Uterus (tissue), 4 donors: ENCODE measurements at places on chromosomes 2 and 18.

GRCh38 chr2:54619660-54620231 lies 103.7 kb upstream of the EML6 start:
- no peak for DNase-seq

DNA sequence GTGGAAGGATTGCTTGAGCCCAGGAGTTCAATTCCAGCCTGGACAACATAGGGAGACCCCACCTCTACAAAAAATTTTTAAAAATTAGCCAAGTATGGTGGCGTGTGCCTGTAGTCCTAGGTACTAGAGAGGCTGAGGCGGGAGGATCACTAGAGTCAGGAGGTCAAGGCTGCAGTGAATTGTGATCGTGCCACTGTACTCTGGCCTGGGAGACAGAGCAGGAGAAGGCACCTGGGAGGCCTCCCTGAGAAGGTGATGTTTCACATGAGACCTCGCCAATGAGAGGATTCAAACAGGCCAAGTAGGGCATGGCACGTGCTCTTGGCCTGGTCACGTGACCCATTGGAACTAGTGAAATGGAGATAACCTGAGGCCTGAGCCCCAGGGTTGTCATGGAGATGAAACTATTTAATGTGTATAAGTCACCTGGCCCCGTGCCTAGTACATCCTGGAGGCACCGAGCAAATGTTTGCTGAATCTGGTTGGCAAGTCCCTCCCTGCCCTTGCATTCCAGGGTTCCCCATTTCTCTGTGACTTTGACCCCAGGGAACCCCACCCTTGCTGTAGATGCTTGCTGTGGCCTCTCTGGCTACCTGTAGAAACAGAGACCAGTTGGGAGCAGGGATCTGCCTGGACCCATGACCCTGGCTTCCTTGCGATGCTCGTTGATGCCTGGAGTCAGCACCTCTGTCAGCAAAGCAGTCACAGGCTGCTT lies 26.1 kb upstream of the ROCK2 start:
- DNase-seq, result no peak

GRCh38 chr2:66567729-66568128 lies 132.8 kb downstream of the MEIS1 start:
- no peak for DNase-seq

DNA sequence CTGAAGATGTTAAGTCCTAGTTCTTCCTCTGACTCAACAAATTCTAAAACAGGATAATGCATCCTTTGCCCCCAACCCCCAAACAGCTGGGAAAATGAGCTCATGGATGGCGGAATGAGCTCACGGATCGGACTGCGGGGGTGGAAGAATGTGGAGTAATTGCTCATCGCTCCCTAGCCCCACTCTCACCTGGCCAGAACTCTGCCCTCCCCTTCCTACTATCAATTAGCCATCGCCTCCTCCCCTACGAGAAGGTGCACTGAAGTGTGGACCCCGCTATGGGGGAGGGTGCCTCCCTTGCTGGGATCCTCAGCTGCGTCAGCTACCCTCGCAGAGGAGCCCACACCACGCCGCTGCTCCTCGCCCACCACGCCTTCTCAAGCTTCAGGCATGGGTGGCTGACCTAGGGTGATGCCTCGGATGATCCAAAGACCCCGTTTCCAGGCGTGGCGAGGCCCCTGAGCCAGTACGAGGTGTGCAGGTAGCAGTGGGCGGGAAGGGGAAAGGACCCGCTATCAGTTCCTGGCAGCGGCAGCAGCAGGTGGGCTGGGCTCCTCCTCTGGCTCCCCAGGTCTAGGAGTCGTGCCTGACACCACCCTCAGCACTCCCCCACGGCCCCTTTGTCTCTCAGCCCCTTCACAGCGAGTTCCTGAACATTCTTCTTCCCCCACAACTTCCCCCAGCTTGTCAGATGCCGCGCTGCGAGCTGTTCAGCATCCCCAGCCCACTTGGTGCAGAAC lies 82.1 kb upstream of the POMC start:
- DNase-seq, result no peak

GRCh38 chr2:85908506-85908905 lies 19.7 kb upstream of the ST3GAL5 start:
- no peak for DNase-seq

DNA sequence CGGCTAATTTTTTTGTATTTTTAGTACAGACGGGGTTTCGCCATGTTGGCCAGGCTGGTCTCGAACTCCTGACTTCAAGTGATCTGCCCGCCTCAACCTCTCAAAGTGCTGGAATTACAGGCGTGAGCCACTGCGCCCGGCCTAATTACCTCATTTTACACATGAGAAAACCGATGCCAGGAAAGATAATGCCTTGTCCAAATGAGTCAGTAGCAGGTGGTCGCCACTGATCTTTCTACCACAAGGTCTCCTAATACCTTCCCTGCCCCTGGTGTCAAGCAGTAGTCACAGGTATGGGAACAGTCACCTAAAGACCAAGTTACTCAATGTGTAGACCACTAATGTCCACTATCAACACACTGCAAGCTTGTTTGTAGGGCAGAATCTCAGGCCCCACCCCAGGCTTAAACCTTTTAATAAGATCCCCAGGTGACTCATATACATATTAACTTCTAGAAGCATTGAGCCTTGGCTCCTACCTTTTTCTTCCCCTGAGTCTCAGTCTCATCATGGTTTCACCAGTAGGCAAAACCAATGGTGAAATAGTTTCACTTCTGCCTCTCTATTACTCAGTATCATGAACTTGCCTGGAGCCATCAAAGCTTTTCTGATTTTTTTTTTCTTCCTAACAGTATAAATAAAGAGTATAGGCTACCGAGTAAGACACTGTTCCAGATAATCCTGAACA lies 6.9 kb upstream of the EPB41L5 start:
- no peak for DNase-seq

- no peak for DNase-seq
These were observed 218.4 kb upstream of the HS6ST1 start for GRCh38 chr2:128536925-128537620.

GRCh38 chr2:171964308-171964707 lies 35.4 kb upstream of the METAP1D start:
- DNase-seq, result no peak

DNA sequence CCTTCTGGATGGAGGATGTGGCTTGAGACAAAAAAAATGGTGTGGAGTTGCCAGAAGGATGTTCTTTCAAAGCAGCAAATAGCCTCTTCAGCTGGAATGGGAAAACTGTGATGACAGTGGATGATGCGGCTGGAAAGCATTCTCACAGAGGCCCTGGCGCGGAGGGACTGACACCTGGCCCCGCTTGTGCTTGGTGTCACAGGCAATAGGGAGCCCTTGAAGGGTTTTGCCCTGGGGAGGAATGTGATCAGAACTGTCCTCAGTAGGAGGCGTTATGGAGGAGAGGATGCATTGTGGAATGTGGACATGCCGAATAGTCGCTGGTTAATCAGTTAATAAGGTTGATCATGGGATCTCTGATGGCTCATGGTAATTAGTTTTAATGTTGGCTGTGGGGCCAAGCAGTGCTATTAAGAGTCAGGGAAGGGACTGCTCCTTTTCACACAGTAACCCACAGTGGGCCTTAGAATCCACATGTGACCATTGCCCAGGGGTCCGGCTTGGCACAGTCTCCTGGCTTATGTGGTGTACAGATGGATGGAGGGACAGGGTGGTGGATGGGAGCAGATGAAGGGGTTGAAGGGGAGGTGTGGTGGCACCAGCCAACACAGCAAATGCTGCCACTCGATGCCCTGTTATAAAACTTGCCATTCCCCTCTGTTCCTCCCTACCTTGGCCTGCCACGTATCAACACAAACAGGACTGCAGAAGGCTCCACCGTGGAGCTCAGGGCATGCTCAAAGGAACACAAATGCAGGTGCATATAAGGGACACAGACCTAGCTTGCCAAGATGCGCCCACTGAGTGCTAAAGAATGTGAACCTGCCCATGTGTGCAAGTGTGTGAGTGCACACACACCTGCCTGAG lies 71.7 kb downstream of the CIB4 start:
- DNase-seq, result no peak

DNA sequence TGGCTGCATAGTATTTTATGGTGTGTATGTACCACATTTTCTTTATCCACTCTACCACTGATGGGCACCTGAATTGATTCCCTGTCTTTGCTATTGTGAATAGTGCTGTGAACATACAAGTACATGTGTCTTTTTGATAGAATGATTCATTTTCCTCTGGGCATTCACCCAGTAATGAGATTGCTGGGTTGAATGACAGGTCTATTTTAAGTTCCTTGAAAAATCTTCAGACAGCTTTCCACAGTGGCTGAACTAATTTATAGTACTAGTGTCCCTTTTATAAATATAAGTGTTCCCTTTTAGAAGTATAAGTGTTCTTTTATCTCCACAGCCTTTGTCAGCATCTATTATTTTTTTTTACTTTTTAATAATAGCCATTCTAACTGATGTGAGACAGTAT lies 303.9 kb upstream of the EPHA4 start:
- no peak for DNase-seq

GRCh38 chr2:43029186-43029585 lies 197.2 kb downstream of the ZFP36L2 start:
- no peak for DNase-seq
